ENCODE measurements at places on chromosomes 2 and 18. TPM values are rescaled to one million over a fixed set of nuclear protein-coding genes. Genes with fewer than 3 reads are reported as not detected.
A peak's percentile ranks its signal among the peaks of the same experiment; 100 is the strongest.

GRCh38 chr2:187155476-187155875 lies 292.6 kb downstream of the CALCRL start:
- no peak for DNase-seq

The CRACDL gene
- total RNA-seq, result 7.5 TPM

- no peak for DNase-seq
Observed at GRCh38 chr2:193693758-193694157, 1499.0 kb upstream of the TMEFF2 start.

- no peak for DNase-seq
Observed at GRCh38 chr2:69576880-69577279, 66.7 kb downstream of the AAK1 start.

The PIEZO2 gene
- 2.3 TPM for total RNA-seq

GRCh38 chr18:5103286-5103685 lies 93.8 kb downstream of the AKAIN1 start:
- DNase-seq, result no peak

The DYNC2LI1 gene
- 24.6 TPM for total RNA-seq

DNA sequence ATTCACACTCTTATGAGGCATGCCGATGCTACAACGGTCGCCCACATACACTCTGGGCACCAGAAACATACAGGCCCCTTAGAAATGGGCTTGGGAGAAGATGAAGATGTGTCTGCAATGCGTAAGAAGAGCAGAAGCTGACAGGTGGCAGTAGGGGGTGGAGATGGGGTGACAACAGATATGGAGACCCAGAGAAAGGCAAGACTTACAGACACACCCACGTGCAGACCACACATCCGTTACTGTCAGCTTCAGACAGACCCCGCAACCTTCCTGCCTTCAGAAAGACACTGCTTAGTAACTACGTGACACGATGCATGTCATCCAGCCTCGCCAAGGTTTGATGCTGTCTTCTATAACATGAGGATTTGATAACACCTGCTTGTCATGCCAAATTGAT lies 89.5 kb downstream of the ZFP36L2 start:
- no peak for DNase-seq

GRCh38 chr2:43083710-43084698 lies 142.4 kb downstream of the ZFP36L2 start:
- peak; percentile 78 for DNase-seq

DNA sequence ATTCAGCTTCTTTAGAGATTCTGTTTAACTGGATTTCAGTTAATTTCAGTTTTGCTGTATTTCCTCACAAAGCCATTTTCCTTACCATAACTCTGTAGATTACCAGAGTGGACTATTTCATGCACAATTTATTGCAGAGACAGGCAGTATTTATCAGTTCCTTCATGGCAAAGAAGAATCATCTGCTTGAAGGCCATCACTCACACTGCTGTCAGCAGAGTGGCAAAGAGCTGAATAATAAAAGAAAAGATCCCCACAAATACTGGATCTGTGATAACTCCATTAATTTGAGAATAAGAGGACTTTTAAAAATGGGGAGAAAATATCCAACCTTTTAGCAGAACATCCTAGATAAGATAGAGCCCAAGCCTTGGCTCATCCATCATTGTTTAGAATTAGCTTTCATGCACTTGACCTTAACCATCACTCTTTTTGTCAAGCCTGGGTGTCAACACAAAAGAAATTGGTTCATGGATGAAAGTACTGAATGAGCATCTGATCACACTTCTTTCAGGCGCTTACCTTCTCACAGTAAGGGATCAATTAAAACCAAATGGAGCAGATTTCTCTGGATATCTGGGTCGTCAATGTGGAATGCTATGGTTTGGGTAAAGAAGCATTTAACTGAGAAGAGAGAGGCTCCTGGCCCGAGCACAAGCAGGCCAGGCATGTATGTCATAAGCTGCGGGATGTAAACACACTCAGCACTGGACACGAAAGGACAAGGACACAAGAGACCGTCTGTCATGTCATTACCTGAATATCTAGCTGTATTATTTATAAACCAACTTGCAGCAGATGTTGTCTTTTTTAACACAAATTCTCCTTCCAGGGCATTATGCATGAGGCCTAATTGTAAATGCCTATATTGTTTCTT lies 376.2 kb downstream of the ZNF521 start:
- DNase-seq, result no peak

The SPDYA gene
- total RNA-seq, result 5.3 TPM

DNA sequence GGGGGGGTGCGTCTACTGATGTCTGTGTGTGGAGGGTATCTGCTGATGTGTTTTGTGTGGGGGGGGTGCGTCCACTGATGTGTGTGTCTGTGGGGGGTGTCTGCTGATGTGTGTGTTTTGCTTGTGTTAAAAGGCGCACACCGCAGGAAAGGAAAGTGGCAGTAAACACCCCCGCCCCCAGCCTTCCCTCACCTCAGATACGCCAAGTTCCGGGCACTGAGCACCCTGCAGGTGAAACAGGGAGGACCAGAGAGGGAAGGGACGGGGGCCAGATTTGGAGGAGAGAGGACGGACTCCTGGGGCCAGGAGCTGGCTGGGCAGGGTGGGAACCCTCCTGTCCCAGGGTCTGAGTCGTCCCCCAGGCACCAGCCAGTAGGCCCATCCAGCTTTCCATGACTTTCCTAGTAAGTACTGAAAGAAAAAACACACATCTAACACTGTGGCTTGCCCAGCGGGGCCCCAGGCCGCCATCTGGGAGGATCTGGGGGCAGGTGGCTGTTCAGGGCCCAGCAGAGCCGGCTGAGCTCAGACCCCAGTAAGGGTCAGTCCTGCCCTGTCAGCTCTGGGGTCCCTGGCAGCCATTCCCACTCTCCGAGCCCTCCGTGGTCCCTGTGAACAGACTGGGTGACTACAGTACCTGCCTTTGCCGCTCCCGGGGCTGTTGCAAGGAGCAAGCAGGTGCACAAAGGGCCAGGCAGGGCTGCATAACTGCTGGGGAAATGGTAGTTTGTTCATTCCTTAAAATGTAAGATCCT lies 126.9 kb downstream of the NFATC1 start:
- peak; percentile 61 for DNase-seq

DNA sequence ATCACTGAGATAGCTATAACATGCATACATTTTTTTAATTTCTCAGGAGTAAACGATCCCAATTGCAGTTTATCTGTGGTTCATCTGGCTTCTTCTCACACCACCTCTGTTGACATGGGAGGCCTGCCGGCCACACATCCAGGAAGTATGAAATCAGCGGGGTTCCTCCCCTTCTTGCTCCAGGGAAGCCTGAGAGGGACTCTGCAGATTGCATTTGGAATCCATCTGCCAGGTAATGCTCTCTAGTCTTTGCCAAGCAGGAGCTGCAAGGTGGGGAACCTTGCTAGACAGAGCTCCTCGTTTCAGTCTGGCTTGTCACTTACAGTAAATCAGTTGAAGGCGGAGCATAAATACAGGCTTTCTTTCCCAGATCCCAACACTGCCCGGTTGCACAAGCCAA lies 49.9 kb downstream of the SOX11 start:
- no peak for DNase-seq

GRCh38 chr2:174158003-174158402 lies 90.3 kb downstream of the OLA1 start:
- no peak for DNase-seq

The LOXHD1 gene
- total RNA-seq, result 1.0 TPM

The RBM43 gene
- 3.7 TPM for total RNA-seq

GRCh38 chr18:34738175-34738894 lies 28.2 kb downstream of the DTNA start:
- DNase-seq, result no peak

Measured in aorta (tissue), 5 donors.